Muscle of back (tissue), 13 donors: ENCODE measurements at places on chromosomes 3 and 15.

DNA sequence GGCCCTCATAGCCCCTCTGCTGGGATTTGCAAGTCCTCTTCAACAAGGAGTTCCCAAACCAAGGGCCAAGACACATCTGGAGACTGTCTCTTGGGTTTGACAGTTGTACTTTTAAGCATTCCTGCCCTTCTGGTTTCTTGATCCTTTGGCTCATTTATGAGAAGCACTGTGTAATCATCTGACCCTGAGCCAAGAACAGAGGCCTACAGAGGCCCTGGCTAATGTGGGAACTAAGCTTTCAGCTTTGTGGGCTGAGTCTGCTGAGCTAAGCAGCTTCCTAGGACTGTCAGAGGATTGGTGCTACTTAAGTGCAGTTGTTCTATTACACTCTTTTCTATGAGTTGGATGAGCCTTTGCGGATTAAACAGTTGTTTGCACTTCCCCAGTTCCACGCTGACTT is 178.3 kb downstream of the KBTBD8 start:
- no peak for DNase-seq

DNA sequence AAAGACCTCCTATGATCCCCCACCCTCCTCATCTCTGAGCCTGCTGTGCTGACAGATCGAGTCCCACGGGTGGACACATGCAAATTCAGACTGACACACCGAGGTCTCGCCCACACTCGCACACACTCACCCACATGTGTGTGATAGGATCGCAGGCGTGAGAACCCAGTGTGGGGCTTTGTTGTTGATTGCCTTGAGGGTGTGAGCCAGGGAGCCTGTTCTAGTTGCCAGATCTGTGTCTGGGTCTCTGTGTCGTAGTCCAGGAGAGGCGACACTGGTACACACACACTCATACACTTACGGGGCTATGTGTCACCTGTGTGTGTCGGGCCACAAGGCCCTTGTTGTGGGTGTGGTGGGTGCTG is 2.0 kb downstream of the EPHB3 start:
- DNase-seq = no peak

- DNase-seq = no peak
Observed at GRCh38 chr3:31733234-31733667, 200.5 kb downstream of the STT3B start.

- DNase-seq = no peak
Observed at GRCh38 chr15:47614360-47615011, 102.8 kb upstream of the SEMA6D start.

DNA sequence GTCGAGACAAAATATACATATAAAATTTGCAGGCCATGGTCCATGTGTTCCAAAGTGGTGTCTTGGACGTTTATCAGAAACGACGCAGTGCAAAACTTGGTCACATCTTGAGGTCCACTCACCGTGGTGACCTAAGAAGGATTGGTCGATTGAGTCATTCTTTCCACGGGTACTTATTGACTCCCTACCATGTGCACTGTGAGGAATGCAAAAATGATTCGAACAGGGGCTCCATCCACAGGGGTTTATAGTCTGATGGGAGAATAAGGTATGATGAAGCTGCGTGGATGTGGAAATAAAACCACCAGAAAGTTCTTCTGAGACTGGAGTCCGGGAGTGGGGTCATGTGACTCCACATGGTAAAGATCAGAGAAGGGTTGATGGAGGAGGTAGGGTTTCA is 185.2 kb downstream of the ITPR1 start:
- no peak for DNase-seq

GRCh38 chr3:186492385-186492984 is 51.7 kb downstream of the CRYGS start:
- no peak for DNase-seq

GRCh38 chr15:70569714-70570231 is 193.6 kb downstream of the UACA start:
- DNase-seq = no peak

DNA sequence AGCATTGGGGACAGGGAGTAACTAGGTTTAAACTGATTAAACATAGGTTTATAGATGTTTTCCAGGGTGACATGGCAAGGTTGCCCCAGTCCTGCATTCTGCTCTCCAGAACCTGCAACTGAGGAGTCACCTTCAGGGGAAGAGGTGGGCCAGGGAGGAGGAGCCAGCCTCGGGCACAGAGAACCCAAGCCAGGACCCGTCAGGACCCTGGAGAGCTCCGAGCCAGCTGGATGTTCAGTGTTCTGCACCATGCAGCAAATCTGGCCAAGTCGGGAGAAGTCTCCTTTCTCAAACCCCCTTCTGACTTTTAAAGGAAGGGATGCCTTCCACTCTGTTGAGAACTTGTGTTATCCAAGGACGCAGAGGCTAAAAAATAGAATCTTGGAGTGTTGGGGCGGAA is 62.1 kb upstream of the SLC6A11 start:
- DNase-seq = peak; percentile 33

DNA sequence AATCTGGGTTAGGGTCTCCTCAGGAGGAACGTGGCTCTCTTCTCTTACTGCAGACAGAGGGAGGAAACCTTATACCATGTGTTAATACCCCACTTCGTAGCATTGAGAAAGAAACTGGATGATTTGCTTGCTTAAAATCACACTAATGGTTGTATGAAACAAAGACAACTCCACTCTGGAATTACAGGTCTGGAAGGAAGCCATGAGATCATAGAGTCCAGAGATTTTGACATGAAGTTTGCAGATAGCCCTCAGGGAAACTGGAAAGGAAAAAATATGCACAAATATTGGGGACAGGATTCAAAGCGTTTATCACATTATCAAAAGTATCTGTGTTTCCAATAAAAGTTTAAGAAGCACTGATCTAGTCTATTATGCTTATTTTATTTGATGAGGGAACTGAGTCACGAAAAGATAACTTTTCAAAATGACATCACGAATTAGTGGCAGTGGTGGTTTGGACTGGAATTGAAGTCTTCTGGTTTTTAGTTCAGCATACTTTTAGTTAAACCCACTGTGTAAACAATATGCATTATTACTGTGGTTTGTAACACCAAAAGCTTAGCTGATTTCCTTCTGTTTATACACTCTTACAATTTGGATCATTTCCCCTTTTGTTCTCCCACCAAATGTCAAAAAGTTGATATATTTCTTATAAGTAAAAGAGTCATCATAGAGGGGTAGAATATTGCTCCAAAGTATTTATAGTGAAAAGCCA is 16.8 kb downstream of the FGF7 start:
- DNase-seq = no peak
